Heart right ventricle (tissue), 16 donors: ENCODE measurements at places on chromosomes 3 and 15.
A peak's percentile ranks its signal among the peaks of the same experiment; 100 is the strongest.

- DNase-seq, result no peak
- H3K27ac ChIP-seq, result no peak overlapping the region
- no peak overlapping the region for H3K4me3 ChIP-seq
- H3K27me3 ChIP-seq, result no peaks in the 10 kb centered on the region
Measured at GRCh38 chr3:142086581-142087090, 62.7 kb downstream of the TFDP2 start.

DNA sequence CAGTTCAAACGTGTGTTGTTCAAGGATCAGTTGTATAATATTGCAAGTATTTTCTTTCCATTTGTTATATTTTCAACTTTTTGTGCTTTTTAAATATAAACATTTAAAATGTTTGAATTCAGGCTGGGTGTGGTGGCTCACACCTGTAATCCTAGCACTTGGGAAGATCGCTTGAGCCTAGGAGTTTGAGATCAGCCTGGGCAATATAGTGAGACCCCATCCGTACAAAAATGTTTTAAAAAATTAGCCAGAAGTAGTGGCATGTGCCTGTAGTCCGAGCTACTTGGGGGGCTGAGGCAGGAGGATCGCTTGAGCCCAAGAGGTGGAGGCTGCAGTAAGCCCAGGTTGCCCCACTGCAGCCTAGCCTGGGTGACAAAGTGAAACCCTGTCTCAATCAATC, 4.7 kb downstream of the ARL13B start:
- no peak overlapping the region for H3K4me3 ChIP-seq
- H3K27me3 ChIP-seq, result no peaks in the 10 kb centered on the region
- peaks cover 18% of the 10 kb centered on the region for H3K4me1 ChIP-seq
- no peak overlapping the region for H3K27ac ChIP-seq
- no peak for DNase-seq

DNA sequence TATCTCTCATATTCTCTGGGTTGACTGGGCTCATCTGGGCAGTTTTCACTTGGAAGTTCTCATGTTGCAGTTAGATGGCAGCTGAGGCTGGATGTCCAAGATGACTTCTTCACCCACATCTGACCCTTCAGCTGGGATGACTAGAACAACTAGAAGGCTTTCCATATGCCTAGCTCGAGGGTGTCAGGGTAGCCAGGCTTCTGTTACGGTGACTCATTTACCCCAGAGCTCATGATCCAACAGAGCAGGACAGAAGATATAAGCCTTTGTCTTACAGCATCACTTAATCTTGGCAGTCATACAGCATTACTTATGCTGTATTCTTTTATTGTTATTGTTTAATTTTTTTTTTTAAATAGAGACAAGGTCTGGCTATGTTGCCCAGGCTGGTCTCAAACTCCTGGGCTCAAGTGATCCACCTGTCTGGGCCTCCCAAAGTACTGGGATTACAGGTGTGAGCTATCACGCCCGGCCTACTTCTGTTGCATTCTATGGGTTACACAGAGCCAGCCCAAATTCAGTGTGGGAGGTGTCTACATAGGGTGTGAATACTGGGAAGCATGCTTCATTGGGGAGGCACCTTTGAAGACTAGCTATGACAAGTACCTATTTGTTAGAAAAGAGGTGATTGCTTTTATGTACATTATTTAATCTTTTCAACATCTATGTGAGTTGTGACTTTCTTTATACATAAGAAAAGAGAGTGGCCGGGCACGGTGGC, 10.7 kb downstream of the HMCES start:
- H3K36me3 ChIP-seq, result peaks cover 85% of the 10 kb centered on the region
- no peak overlapping the region for H3K27ac ChIP-seq
- H3K27me3 ChIP-seq, result no peaks in the 10 kb centered on the region
- no peak for DNase-seq
- no peaks in the 10 kb centered on the region for H3K4me1 ChIP-seq

GRCh38 chr3:191688756-191689433, 227.9 kb downstream of the PYDC2 start:
- no peaks in the 10 kb centered on the region for H3K36me3 ChIP-seq
- DNase-seq, result no peak
- H3K27me3 ChIP-seq, result no peaks in the 10 kb centered on the region
- H3K27ac ChIP-seq, result no peak overlapping the region

- no peak for DNase-seq
- H3K4me3 ChIP-seq, result peak overlapping the region; percentile 84
- H3K27ac ChIP-seq, result peak overlapping the region; percentile 91
Measured at GRCh38 chr3:98731720-98732285, 31.3 kb upstream of the ST3GAL6 start.

GRCh38 chr3:164781755-164782154, 296.5 kb downstream of the SI start:
- no peak overlapping the region for H3K27ac ChIP-seq
- no peak for DNase-seq
- H3K4me3 ChIP-seq, result no peak overlapping the region
- H3K36me3 ChIP-seq, result no peaks in the 10 kb centered on the region
- no peaks in the 10 kb centered on the region for H3K4me1 ChIP-seq

GRCh38 chr3:120475722-120476377, 25.1 kb upstream of the FSTL1 start:
- H3K27me3 ChIP-seq, result no peaks in the 10 kb centered on the region
- DNase-seq, result no peak
- no peaks in the 10 kb centered on the region for H3K36me3 ChIP-seq
- H3K4me3 ChIP-seq, result no peak overlapping the region
- H3K4me1 ChIP-seq, result peaks cover 6% of the 10 kb centered on the region

DNA sequence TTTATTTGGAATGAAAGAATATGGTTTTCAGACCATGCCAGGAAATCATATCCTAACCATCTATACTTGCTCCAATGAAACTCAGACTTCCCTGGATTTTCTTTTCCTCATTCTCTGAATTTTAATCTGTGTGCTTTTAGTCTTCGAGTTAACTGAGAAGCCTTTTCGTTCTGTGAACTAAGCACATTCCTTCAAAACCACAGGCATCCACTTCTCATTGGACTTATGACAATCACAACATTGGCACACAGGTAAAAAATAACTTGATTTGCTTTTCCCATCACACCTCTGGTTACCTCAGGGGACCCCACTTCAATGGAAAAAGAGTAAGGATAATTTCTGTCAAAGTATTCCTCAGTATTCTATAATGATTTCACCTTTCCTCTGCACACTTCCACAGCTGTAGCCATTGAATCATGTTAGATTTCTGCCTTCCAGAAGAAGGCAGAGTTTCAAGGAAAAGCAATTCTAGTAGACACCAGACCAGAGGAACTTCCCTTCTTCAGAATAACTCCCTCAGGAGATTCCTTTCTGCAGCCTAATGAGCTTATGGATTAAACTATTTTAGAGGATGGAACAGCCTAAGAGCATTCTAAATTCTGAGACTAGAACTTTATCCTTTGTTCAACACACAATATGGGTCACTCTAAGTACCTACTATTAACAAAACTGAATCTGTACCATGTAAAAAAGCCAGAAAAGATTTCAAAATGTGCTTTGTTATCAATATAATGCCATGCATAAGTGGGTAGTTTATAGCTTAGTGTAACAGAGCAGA, 15.9 kb downstream of the COMMD2 start:
- no peak for DNase-seq
- no peaks in the 10 kb centered on the region for H3K4me1 ChIP-seq
- H3K36me3 ChIP-seq, result peaks cover 14% of the 10 kb centered on the region
- no peak overlapping the region for H3K27ac ChIP-seq
- H3K4me3 ChIP-seq, result no peak overlapping the region
- H3K27me3 ChIP-seq, result no peaks in the 10 kb centered on the region

DNA sequence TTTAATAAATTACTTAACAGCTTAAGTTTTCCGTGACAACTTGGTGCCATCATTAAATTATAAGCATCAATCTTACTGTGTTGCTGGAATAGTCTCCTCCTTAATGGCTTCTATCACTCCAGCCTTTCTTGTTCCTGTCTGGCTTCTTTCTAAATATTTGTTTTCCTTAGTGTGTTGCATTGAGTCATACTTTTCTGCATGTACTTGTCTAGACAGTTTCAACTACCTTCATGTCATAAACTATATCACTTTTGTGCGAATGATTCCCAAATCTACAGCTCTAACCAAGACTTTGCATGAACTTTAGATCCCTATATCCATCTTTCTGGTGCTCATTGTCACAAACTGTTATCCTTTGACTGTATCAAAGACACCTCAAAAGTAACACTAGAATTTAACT, 78.4 kb downstream of the AKAP13 start:
- no peak for DNase-seq
- no peak overlapping the region for H3K27ac ChIP-seq
- no peak overlapping the region for H3K4me3 ChIP-seq
- H3K27me3 ChIP-seq, result no peaks in the 10 kb centered on the region

DNA sequence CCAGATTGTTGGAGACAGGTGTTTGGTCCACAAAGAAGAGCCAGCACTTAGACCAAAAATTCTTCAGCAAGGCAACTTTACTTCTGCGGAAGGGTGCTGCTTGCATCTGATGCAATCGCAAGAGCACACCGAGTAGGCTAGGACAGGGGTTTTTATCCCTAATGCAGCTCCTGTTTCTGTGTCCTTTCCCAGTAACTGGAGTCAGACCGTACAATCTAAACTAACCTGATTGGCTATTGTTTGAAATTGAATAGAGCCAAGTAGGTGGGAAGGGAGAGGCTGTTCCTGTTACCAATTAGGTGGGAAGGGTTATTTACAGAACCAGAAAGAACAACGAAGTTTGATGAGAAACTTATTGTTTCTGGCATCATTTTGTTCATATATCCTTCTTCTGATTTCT, 77.6 kb downstream of the CHCHD4 start:
- no peaks in the 10 kb centered on the region for H3K4me1 ChIP-seq
- H3K27me3 ChIP-seq, result no peaks in the 10 kb centered on the region
- H3K36me3 ChIP-seq, result peaks cover 14% of the 10 kb centered on the region
- DNase-seq, result no peak

- H3K27me3 ChIP-seq, result no peaks in the 10 kb centered on the region
- H3K4me3 ChIP-seq, result no peak overlapping the region
- no peaks in the 10 kb centered on the region for H3K36me3 ChIP-seq
- H3K27ac ChIP-seq, result no peak overlapping the region
- no peak for DNase-seq
Measured at GRCh38 chr3:31075876-31076275, 181.4 kb upstream of the GADL1 start.

- DNase-seq, result no peak
- H3K4me3 ChIP-seq, result no peak overlapping the region
- H3K27ac ChIP-seq, result no peak overlapping the region
- no peaks in the 10 kb centered on the region for H3K4me1 ChIP-seq
- H3K27me3 ChIP-seq, result no peaks in the 10 kb centered on the region
Measured at GRCh38 chr3:8632402-8633237, 12.0 kb downstream of the SSUH2 start.

DNA sequence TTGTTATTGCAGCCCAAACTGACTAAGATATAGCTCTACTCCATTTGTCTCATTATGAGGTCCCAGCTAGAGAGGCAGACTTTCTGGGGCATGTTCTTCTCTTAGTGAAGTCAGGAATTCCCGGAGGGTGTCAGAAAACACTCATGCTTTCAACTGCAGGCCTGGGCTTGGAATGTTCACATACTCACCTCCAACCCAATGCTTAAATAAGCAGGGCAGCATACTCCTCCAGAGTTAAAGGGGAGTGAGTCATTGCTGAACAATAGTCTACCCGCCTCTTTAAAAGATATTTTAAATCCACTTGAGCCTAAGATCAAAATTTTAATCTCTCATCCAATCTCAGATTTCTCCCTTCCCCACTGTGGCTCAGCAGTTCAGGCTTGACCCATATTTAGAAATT, 167.8 kb upstream of the DPH6 start:
- no peak overlapping the region for H3K4me3 ChIP-seq
- H3K36me3 ChIP-seq, result no peaks in the 10 kb centered on the region
- no peak overlapping the region for H3K27ac ChIP-seq
- no peaks in the 10 kb centered on the region for H3K27me3 ChIP-seq
- DNase-seq, result no peak

GRCh38 chr3:177286034-177286433, 88.8 kb upstream of the TBL1XR1 start:
- no peak overlapping the region for H3K4me3 ChIP-seq
- no peaks in the 10 kb centered on the region for H3K4me1 ChIP-seq
- H3K36me3 ChIP-seq, result no peaks in the 10 kb centered on the region
- H3K27me3 ChIP-seq, result no peaks in the 10 kb centered on the region
- DNase-seq, result no peak
- no peak overlapping the region for H3K27ac ChIP-seq

- no peak for DNase-seq
- no peaks in the 10 kb centered on the region for H3K36me3 ChIP-seq
- no peaks in the 10 kb centered on the region for H3K4me1 ChIP-seq
- H3K27ac ChIP-seq, result no peak overlapping the region
- no peaks in the 10 kb centered on the region for H3K27me3 ChIP-seq
Measured at GRCh38 chr3:55162031-55162795, 234.4 kb upstream of the LRTM1 start.

DNA sequence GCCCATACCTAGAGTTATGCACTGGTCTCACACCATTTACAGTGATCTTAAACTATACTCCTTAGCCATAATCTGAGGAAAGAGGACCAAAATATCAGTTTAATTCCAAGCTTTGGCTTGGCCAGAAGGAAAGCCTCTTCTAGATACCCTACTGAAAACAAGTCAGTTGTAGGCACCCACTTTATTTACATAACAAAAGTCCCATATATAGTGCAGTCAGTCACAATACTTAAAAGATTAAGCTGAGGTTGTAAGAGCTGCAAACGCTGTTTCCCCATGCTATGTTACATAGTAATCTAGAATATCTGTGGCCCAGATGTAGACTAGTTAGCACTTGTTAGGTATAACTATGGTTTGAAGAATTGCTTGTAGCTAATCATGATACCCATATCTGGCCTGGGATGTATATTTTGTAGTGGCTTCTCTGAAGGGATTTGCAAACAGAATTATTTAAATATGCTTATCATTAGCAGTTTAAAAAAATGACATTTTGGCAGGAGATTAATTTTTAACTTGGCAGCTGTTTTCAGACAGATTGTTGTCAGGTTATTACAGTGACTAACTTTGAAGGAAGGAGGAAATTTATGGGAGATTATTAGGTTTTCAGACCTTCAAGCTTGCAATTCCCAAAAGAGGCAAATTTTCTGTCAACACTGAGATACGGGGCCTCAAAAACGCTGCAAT, 160.4 kb upstream of the SLC2A2 start:
- H3K36me3 ChIP-seq, result no peaks in the 10 kb centered on the region
- no peak for DNase-seq
- no peak overlapping the region for H3K27ac ChIP-seq
- no peak overlapping the region for H3K4me3 ChIP-seq
- peaks cover 47% of the 10 kb centered on the region for H3K4me1 ChIP-seq
